MCF 10A (cell line): ENCODE measurements at places on chromosomes 7 and 10. TPM values are rescaled to one million over a fixed set of nuclear protein-coding genes. Genes with fewer than 3 reads are reported as not detected.

GRCh38 chr10:109975244-109976190 is 32.3 kb upstream of the ADD3 start:
- no peak overlapping the region for H3K27ac ChIP-seq
- no peaks in the 10 kb centered on the region for H3K36me3 ChIP-seq
- H3K4me3 ChIP-seq, result no peak overlapping the region
- H3K4me1 ChIP-seq, result no peaks in the 10 kb centered on the region

DNA sequence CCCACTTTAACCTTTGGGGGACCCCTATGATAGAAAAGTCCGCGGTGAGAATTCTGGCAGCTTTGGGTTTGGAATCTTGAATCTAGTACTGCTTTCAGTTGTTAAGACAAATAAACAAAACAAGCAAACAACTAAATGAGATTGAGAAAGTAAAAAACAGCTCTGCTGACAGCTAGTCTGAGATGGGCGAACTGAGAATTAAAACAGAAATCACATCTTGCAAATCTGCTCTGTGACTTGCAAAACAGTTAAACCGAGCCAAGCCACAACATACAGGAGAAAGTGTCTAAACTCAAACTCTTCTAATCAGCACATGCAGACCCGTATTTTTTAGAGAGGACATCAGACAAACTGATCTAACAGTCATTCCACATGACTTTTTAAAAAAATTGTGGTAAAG is 110.4 kb downstream of the SH2D4B start:
- no peaks in the 10 kb centered on the region for H3K4me1 ChIP-seq
- peaks cover 30% of the 10 kb centered on the region for H3K27me3 ChIP-seq
- H3K4me3 ChIP-seq, result no peak overlapping the region
- DNase-seq, result no peak

- H3K27ac ChIP-seq, result no peak overlapping the region
- H3K4me1 ChIP-seq, result peaks cover 11% of the 10 kb centered on the region
- H3K36me3 ChIP-seq, result peaks cover 8% of the 10 kb centered on the region
- DNase-seq, result no peak
Observed at GRCh38 chr10:80187060-80187459, 18.3 kb downstream of the ANXA11 start.

DNA sequence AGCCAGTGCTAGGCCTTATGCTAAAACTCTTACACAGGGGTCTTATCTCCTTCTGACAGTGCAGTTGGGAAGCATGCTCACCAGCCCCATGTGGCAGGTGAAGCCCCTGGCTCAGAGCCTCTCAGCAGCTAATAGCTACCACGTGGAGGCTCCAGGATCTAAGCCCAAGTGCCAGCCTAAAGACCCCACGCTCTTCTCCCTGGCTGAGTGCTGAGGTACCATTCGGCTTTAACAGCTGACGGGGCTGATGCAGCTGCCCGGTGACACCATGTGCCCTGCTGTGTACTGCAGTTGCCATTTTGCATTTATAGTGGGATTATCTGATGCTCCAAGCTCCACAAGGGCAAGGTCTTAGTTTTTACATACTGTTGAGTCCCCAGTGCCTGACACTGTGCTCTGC is 515.7 kb upstream of the GALNT17 start:
- no peak for DNase-seq
- no peaks in the 10 kb centered on the region for H3K4me1 ChIP-seq
- peaks cover 11% of the 10 kb centered on the region for H3K36me3 ChIP-seq
- H3K27me3 ChIP-seq, result no peaks in the 10 kb centered on the region
- no peak overlapping the region for H3K27ac ChIP-seq

- H3K36me3 ChIP-seq, result no peaks in the 10 kb centered on the region
- no peak overlapping the region for H3K4me3 ChIP-seq
- no peaks in the 10 kb centered on the region for H3K4me1 ChIP-seq
- H3K27me3 ChIP-seq, result no peaks in the 10 kb centered on the region
- no peak for DNase-seq
- no peak overlapping the region for H3K27ac ChIP-seq
Observed at GRCh38 chr7:26280723-26281122, 10.9 kb upstream of the SNX10 start.

- no peaks in the 10 kb centered on the region for H3K36me3 ChIP-seq
- H3K4me1 ChIP-seq, result no peaks in the 10 kb centered on the region
- H3K27me3 ChIP-seq, result peaks cover 76% of the 10 kb centered on the region
- no peak overlapping the region for H3K4me3 ChIP-seq
- DNase-seq, result no peak
- no peak overlapping the region for H3K27ac ChIP-seq
Observed at GRCh38 chr10:50232261-50232639, 19.1 kb downstream of the ASAH2 start.

GRCh38 chr10:121092720-121093095 is 241.5 kb downstream of the WDR11 start:
- no peaks in the 10 kb centered on the region for H3K36me3 ChIP-seq
- peak; percentile 28 for DNase-seq
- no peaks in the 10 kb centered on the region for H3K27me3 ChIP-seq
- peaks cover 22% of the 10 kb centered on the region for H3K4me1 ChIP-seq

DNA sequence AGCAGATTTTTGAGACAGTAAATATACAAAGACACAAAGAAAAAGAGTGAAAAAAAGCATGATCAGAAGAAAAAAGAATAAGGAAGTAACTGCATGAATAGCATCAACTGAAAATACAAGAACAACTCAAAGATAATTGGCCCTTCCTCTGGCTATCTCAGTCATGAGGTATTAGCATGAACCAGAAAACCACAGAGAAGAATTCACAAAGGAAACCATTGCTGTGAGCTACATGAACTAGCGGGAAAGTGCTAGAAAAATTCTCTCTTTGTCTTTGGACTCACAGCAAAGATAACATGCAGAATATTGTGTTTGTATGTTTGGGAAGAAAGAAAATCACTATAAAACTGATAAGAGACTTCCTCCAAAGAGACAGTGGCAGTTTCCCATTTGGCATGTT is 82.9 kb downstream of the SORCS1 start:
- peaks cover 6% of the 10 kb centered on the region for H3K4me1 ChIP-seq
- H3K27me3 ChIP-seq, result no peaks in the 10 kb centered on the region
- H3K36me3 ChIP-seq, result no peaks in the 10 kb centered on the region
- no peak overlapping the region for H3K4me3 ChIP-seq

DNA sequence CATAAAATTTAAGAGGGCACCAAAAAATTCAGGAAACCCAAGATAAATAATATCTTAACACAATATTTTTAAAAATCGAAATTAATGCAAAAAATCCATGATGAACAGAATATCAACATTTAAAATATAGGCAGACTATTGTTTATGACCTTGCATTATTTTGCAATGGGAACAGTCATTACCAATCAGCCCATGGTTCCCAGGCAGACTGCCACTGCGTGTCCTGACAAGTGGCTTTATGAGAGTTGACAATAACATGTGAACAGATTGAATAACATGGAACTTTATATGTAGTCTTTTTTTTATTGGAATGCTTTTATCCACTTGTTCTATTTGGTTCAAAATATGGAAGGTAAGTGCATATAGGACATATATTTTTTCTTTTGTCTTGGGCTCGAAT is 3.1 kb upstream of the AVPI1 start:
- H3K4me3 ChIP-seq, result peak overlapping the region; percentile 14
- peak overlapping the region; percentile 93 for H3K27ac ChIP-seq
- DNase-seq, result peak; percentile 83
- peaks cover 19% of the 10 kb centered on the region for H3K36me3 ChIP-seq
- H3K4me1 ChIP-seq, result peaks cover 17% of the 10 kb centered on the region
- no peaks in the 10 kb centered on the region for H3K27me3 ChIP-seq

GRCh38 chr7:157897681-157898080 is 560.9 kb downstream of the DNAJB6 start:
- peaks cover 3% of the 10 kb centered on the region for H3K36me3 ChIP-seq
- DNase-seq, result no peak
- no peak overlapping the region for H3K4me3 ChIP-seq
- no peaks in the 10 kb centered on the region for H3K4me1 ChIP-seq
- H3K27me3 ChIP-seq, result no peaks in the 10 kb centered on the region
- H3K27ac ChIP-seq, result no peak overlapping the region

- DNase-seq, result peak; percentile 60
- H3K4me1 ChIP-seq, result no peaks in the 10 kb centered on the region
- H3K27ac ChIP-seq, result no peak overlapping the region
- no peak overlapping the region for H3K4me3 ChIP-seq
- peaks cover 21% of the 10 kb centered on the region for H3K27me3 ChIP-seq
- H3K36me3 ChIP-seq, result no peaks in the 10 kb centered on the region
Observed at GRCh38 chr7:38506756-38507155, 124.4 kb downstream of the AMPH start.

- no peak for DNase-seq
- H3K4me3 ChIP-seq, result no peak overlapping the region
- peaks cover 48% of the 10 kb centered on the region for H3K27me3 ChIP-seq
- H3K36me3 ChIP-seq, result no peaks in the 10 kb centered on the region
- H3K27ac ChIP-seq, result no peak overlapping the region
Observed at GRCh38 chr7:39553436-39553835, 12.8 kb upstream of the YAE1 start.

- H3K4me1 ChIP-seq, result no peaks in the 10 kb centered on the region
- no peak for DNase-seq
- peaks cover 34% of the 10 kb centered on the region for H3K27me3 ChIP-seq
- no peak overlapping the region for H3K4me3 ChIP-seq
- no peak overlapping the region for H3K27ac ChIP-seq
Observed at GRCh38 chr10:45353186-45353585, 20.8 kb upstream of the ALOX5 start.

GRCh38 chr7:95693551-95694333 is 78.6 kb upstream of the DYNC1I1 start:
- H3K4me3 ChIP-seq, result no peak overlapping the region
- peaks cover 21% of the 10 kb centered on the region for H3K4me1 ChIP-seq
- H3K27me3 ChIP-seq, result peaks cover 44% of the 10 kb centered on the region
- H3K27ac ChIP-seq, result no peak overlapping the region

DNA sequence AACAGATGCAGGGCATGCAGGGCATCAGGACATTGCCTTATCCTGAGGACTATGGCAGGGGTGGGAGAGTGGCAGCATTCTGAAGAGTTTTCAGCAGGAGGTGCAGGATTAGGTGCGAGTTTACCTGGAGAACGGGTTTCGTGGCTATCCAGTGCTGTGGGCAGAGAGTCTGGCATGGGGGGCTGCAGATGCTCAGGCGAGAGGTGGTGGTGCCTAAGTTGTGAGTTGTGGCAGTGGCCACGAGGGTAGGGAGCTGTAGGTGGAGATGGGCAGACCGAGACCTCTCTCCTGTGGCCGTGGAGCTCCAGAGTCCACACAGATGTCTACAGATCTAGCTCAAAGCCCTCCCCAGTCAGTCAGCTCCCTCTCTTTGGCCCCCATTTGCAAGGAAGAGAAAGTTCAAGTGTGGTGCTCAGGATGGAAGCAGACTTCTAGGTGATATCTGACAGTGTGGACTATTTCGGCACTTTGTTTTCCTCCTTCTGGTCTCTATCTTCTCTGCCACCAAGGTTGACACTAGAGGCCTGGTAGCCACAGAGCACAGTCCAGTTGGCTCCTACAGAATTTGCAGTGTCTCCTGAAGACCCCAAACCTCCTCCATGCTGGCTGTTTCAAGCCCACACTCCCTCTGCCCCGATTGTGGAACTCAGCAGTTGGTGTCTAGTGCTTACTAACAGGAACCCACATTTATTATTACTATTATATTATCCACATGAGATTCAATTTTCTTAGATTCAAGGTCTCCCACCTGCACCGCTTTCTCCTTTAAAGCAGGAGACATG is 955.7 kb upstream of the ZNF722 start:
- no peaks in the 10 kb centered on the region for H3K4me1 ChIP-seq
- H3K4me3 ChIP-seq, result no peak overlapping the region
- H3K27ac ChIP-seq, result no peak overlapping the region
- peaks cover 6% of the 10 kb centered on the region for H3K36me3 ChIP-seq

GRCh38 chr7:41148521-41148951 is 554.4 kb downstream of the INHBA start:
- H3K27me3 ChIP-seq, result no peaks in the 10 kb centered on the region
- peaks cover 35% of the 10 kb centered on the region for H3K4me1 ChIP-seq
- peak; percentile 94 for DNase-seq
- no peaks in the 10 kb centered on the region for H3K36me3 ChIP-seq
- H3K4me3 ChIP-seq, result no peak overlapping the region
- peak overlapping the region; percentile 99 for H3K27ac ChIP-seq

DNA sequence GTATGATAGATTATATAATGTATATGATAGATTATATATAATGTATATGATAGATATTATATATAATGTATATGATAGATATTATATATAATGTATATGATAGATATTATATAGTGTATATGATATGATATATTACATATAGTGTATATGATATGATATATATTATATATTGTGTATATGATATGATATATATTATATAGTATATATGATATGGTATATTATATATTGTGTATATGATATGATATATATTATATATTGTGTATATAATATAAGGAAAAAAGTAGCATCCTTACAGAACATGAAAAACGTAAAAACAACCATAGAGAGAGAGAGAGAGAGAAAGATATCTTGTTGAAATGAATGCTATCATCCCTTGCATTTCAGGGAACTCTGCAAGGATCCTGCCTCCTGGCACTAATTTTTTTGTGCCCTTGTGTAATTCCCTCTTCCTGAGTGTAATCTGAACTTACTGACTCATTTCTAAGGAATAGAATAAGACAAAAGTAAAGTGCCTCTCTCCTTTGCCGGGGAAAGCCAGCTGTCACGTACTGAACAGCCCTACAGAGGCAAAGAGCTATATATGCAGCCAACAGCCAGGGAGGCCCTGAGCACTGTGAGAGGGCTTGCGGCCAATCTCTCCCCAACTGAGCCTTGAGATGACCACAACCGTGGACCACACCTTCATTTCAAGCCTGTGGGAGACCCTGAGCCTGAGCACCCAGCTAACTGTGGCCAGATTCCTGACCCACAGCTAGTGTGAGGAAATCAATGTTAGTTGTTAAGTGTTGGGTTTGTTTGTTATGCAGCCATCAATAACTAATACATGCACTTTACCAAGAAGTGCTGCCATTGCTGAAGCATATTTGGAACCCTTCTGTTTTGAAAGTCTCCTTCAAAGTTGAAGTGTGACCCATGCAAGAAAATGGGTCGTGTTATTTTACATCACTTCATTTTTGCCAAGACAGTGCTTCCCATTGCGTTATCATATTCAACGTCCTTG is 61.1 kb upstream of the EZH2 start:
- H3K4me3 ChIP-seq, result no peak overlapping the region
- no peaks in the 10 kb centered on the region for H3K36me3 ChIP-seq
- H3K4me1 ChIP-seq, result no peaks in the 10 kb centered on the region
- H3K27ac ChIP-seq, result no peak overlapping the region
- DNase-seq, result peak; percentile 61

The NODAL gene
- total RNA-seq, result not detected in 2 replicates

The SPDYE11 gene
- not detected in 2 replicates for total RNA-seq

The GOT1 gene
- total RNA-seq, result 163 and 184 TPM in 2 replicates

The PON1 gene
- not detected in 2 replicates for total RNA-seq

The GIMAP2 gene
- not detected in 2 replicates for total RNA-seq

The CTAGE8 gene
- total RNA-seq, result 0.96 and 2.6 TPM in 2 replicates

The SNCG gene
- 4.2 and 7.3 TPM in 2 replicates for total RNA-seq

The TRRAP gene
- 30.4 and 31.5 TPM in 2 replicates for total RNA-seq

The PNLIP gene
- not detected in 2 replicates for total RNA-seq

The OR2A5 gene
- not detected in 2 replicates for total RNA-seq
